ENCODE measurements at places on chromosomes 7 and 10.
A peak's percentile ranks its signal among the peaks of the same experiment; 100 is the strongest.

DNA sequence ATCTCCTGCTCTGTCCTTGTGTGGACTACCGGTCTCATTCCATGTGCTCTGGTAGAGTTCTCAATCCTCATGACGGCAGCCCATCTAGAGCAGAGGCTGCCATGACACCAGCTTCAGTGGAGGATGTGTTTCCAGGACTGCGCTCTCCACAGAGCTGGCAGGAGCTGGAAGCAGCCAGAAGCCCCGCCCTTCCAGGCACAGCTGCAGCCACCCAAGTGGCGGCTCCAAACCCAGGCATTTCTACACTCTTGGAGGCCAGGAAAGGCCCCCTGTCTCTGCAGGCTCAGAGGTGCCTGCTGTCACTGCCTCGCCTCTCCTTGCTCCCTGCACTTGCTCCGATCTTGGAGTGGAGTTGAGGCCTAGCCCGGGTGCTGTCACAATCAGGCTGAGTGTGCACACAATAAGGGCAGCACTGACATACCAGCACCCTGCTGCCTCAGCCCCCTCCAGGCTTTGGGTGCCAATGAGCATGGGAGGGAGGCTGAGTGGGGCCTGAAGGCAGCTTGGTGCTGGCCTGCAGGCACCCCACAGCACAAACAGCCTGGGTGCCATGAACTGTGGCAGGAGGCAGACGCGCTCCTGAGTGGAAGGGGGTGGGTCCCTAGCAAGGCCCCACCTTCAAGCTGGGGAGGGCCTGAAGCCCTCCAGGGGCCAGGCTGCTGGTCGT, 122.1 kb downstream of the LRRN3 start:
- DNase-seq: no peak

DNA sequence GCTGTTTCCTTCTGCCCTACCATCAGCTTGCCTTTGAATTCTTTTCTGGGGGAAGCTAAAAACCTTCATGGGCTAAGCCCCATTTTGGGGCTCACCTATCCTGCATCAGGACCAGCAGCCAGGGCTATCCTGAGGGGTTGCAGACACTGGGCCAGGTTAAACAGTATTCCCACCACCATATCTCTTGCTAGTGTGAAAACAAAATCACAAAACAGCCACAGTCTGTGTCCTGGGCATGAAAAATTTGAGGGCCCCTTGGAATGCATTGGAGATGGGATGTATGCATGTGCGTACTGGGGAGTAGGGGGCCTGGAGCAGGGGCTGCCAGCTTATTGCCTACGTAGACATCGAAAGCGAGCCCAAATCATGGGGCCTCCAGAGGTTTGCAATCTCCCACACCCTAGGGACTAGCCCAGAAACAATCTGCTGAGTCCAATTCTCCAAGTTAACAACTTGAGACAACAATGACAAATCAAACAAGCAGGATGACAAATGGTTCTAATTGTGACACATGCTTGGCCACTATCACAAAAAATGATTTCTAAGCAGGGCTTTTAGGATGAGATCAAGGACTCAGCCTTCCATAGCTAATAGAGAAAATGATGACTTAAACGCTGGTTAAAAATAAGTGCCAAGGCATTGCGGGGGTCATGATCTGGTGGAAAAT, 557.1 kb downstream of the KCNMA1 start:
- DNase-seq: no peak

DNA sequence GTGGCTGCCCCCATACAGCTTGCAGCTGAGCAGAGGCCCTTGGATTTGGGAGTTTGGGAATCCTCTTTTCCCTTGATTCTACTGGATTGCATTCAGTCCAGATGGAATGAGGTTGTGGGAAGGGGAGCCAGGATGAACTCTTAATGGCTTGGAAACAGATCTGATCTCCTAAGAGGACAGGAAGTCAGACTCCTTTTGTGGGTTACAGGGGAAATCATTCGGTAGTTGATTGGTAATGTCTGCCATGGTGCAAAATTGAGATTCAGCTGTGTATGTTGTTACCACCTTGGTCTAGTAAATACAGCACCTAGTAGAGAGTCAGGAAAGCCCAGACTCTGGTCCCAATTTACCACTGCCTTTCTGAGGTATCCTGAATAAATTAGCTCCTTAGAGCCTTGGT, 144.2 kb upstream of the TNRC18 start:
- no peak for DNase-seq

GRCh38 chr7:30998180-30998579, 34.4 kb downstream of the GHRHR start:
- no peak for DNase-seq

GRCh38 chr10:17643339-17643754, 604 bp upstream of the STAM start:
- DNase-seq: no peak

- no peak for DNase-seq
Observed at GRCh38 chr7:79868010-79868409, 266.6 kb upstream of the GNAI1 start.

DNA sequence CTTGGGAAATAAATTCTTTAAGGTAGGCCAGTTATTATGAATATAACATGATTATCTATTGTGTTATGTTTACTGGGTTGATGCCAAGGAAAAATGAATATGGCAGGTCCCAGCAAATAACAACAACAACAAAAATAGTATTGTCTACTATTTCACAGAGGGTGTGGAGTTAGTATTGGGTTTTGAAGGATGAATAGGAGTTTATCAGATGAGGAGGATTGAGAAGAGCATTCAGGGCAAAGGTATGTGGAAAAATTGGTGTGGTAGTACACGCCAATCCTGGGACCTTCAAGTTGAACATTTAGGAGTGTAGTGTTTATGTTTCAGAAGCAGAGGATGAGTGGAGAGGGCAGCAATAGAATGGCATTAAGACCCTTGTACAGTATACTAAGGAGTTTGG, 671.9 kb downstream of the AUTS2 start:
- DNase-seq: no peak

DNA sequence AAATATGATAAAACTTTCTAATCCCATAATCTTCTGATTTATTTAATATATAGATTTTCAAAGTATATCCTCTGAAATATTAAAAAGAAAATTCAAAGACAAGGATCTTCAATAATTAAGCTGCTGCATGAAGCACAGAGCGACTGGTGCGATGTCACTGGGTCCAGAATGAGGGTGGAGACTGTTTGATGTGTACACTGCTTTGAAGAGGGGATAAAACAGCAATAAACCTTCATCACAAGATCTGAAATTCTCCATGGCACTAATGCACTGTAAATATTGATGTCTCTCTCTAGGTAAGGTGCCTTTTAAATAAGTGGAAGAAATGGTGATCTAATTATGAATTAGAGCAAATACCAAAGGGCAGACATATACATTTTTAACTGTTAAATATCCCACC, 337.8 kb downstream of the PARD3 start:
- no peak for DNase-seq

DNA sequence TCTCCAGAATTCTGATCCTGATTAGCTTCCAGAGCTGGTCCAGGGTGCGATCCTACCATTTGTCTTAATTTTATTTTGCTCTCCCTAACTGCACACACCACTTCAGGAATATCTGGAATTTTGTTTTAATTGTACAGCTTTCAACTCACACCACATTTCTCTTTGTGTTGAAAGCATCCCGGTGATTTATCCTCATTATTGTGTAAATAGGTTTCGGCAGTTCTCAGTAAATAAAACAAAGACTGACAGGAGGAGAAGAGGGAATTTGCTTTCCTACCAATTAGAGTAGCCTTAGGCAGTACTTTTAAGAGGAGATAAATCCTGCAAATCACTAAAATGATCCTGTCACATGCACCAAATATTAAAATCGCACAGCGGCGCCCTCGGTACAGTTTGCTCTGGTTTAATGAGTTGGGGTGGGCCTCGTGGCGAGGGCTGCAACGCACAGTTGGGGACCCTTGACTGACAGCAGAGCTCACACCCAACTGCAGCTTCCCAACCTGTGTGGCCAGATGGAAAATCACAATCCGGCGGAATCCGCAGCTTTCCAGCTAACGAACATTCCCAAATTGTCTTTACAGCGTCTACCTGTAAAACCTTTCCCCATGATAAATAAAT, 62.6 kb downstream of the EBF3 start:
- no peak for DNase-seq

GRCh38 chr7:81638198-81638597, 131.6 kb downstream of the HGF start:
- no peak for DNase-seq

DNA sequence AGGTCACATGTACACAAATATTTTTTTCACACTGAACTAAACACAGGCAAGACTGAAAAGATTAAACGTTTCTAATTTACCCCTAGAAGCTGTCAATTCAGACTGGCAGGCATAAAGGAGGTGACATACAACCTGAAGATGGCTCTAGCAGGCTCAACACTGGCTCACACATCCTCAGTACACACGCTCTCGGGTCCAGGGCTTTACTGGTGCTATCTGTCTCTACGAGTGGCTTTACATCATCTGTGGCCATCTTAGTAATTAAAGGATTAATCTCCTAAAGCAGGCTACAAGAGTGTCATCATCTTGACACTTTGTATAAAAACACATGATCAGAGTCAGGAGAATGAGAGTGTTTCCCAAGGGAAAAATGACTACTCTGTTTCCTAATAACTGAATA, 57.3 kb downstream of the COPG2 start:
- DNase-seq: no peak

GRCh38 chr10:35166607-35167006, 40.0 kb downstream of the CREM start:
- no peak for DNase-seq

- no peak for DNase-seq
Observed at GRCh38 chr10:105514106-105514505, 873.0 kb downstream of the SORCS3 start.

DNA sequence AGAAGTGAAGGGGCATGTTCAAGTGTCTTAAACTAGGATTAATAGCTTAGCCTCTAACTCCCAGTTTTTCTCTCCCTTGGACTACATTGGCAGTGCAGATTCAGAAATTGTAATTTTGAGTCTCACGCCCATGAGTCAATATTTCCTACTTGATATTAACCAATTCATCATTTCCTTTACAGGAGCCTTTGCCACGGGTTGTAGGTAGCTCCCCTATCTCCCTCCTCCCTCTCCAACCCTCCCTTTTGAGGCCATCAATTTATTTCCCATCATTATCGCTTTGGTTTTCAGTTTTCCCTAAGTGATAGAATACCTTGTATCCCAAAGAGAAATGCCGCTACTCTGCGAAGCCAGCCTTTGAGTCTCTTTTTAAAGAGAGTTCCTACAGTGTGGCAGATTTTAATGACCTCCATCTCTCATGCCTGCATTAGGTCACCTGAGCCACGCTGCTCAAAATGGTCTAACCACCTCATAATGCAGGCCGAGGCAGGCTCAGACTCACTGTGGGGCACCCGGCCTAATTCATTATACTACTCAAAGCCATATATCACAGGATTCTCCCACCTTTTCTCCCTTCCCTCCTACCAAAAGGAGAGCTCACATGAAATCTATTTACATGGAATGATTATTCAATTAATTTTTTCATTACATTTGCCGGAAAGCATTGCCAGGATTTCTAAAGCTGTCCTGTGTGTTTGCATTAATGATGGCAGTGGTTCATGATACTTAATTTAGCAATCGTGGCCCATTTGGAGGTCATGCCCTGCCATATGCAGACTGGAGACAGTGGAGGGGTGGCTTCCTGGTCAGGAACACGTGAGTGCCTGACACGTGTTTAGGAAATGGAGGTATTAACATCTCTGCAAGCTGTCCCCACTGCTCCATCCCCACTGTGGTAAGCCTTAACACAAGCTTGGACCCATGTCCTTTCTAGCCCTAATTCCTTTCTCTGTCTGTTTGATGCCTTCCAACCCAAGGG, 448.2 kb upstream of the AUTS2 start:
- no peak for DNase-seq

GRCh38 chr7:95560674-95561073, 35.6 kb downstream of the PDK4 start:
- no peak for DNase-seq

GRCh38 chr10:124019886-124020797, 73.3 kb downstream of the CHST15 start:
- peak; percentile 63 for DNase-seq

- DNase-seq: peak; percentile 6
Observed at GRCh38 chr10:60414877-60415585, 25.4 kb upstream of the ANK3 start.

- no peak for DNase-seq
Observed at GRCh38 chr7:92854501-92855238, 18.3 kb upstream of the CDK6 start.

DNA sequence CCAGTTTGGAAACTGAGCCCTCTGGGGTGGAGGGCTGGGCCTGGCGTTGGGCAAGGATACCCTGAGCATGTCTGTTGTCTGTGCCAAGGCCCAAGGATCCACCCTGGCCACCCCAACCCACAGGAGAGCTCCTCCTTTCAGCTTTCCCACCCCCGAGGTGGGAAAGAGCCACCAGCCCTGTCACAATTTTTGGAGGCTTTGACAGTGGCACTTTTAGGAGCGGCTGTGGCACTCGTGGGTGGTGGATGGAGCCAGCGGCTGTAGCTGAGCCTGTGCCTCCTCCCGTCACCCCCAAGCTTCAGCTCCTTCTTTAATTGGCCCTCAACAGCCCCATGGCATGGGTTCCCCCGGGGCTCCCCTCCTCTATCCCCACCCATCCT, 18.2 kb upstream of the ZNF862 start:
- DNase-seq: no peak

- no peak for DNase-seq
Observed at GRCh38 chr7:98869027-98869596, 702 bp downstream of the TMEM130 start.

DNA sequence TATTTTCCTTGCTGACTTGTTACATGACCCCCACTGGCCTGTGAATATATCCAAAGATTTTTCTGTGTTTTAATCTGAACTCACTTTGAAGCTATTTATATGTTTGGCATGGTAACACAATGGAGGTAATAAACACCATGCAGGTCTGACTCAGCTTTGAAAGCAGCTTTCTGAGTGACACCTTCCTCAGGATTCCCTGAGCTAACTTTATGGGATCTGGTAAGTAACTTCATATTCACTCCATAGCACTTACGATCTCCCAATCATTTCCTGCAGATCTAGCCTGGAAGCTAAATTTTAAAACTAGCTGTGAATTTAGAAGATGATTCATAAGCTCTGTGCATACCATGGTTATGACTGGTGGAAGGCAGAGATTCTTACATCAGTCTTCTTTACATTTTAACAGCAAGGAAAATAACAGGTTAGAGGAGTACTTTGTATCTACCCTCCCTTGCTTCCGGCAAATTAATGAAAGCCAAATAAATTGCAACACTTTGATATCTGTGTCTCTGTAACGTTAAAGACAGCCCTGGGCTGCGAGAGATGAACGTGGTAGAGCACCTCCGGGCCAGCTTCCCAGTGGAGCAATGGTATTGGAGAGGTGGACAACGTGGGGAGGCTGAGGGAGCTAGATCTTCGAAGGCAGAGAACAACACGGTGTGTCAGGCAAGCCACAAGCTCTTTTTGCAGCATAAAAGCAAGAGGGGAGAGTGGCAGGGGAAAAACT, 170.2 kb upstream of the KLF14 start:
- no peak for DNase-seq

GRCh38 chr7:130896051-130896881, 162.3 kb upstream of the KLF14 start:
- no peak for DNase-seq

DNA sequence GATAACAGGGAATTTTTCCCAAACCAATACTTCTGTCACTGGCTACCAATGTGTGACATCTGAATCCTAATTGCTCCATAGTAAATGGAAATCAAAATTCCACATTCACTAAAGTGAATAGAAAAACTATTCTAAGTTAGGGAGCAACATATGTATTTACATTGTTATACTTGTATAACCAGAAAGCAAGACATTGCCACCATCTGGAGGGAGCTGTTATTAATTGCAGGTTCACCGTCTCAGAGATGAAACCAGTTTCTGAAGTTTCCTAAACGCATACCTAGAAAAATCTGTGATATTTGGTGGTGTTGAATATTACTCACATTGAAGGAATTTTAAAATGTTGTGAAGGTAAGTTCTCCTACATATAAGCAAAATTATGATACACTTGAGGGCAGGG, 390.1 kb downstream of the NXPH1 start:
- no peak for DNase-seq

Measured in NT2/D1 (cell line).